ENCODE measurements at places on chromosomes 12 and 14.

DNA sequence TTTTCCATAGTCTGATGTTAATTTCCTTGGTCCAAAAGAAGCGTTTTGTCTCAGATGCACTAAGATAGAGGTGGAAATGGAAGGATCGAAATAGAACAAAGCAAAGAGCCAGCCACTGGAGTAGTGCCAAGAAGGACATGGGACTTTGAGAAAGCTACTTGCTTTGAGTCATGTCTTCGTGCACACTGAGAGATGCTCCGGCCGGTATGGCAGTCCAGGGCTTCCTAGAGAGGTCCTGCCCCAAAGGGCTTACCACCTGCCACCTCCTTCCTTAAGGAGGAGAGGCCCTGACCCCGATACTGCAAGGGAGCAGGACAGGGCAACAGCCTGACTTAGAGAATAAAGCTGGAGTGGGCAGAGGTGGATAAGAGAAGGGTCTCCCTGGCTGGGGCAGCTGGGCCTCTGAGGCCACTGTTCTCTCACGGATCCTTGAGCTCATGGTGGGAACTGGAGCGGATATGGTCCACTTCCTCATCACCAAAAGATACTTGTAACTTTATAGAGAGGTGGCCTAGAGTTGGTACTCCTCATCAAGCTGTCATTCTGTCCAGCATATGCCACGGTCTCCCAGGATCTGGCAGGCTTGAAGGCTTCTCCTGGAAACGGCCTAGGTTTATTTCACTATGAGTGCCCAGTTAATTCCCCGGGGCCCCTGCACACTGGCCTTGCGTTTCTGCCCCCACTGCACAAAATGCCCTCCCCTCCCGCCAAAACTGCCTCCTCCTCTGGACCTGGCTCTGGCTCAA, 57.4 kb downstream of the FOXN3 start:
- DNase-seq, result no peak

- DNase-seq, result no peak
These were observed 1838.6 kb upstream of the SEL1L start for GRCh38 chr14:83372271-83372670.

DNA sequence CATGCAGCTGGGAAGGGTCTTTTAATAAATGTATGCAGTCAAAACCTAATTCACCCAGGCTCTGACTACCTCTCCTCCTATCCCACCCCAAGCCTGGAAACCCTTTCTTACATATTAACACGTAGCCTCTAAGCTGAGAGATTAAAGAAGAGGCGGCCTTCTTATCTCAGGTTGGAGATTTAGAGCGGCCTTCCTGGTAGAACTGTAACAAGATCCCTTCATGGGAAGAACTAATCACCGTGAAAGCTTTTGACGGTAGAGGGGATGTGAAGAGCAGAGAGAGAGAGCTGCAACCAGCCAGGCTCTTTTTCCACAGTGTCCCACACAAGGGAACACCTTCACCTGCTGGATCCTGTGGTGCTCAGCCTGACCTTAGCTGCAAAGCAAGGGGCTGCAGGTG, 367.4 kb downstream of the MED13L start:
- DNase-seq, result no peak

DNA sequence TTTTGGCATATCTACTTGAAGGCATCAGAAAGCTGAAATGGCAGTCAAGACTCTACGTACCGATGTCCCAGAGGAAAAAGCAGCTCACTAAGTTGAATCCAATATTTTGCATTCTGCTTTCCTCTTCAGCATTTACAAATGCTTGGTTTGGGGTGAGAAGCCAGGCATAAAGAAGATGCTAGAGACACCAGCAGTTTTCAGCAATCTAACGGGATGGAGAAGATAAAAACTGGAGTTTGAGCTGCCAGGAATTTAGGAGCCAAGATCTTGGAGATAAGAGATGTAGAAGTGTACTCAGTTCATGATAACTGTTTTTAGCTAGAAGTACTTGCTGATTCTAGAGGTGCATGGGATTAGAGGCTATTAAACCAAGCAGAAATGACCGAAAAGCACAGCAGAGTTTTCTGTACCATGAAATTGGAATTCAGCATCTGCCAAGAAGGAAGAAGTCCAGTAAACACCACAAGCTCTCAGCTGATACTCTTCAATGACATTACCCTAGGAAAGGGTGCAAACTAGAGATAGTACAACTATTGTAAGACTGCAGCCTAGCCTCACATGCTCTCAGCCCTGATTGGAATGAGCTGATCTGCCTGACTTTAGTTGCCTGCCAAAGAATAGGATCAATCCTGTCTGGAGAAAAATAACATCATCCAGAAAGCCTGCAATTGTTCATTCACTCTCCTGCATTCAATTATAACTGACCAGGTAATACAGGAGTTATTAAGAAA, 7.4 kb upstream of the ALDH1L2 start:
- no peak for DNase-seq

DNA sequence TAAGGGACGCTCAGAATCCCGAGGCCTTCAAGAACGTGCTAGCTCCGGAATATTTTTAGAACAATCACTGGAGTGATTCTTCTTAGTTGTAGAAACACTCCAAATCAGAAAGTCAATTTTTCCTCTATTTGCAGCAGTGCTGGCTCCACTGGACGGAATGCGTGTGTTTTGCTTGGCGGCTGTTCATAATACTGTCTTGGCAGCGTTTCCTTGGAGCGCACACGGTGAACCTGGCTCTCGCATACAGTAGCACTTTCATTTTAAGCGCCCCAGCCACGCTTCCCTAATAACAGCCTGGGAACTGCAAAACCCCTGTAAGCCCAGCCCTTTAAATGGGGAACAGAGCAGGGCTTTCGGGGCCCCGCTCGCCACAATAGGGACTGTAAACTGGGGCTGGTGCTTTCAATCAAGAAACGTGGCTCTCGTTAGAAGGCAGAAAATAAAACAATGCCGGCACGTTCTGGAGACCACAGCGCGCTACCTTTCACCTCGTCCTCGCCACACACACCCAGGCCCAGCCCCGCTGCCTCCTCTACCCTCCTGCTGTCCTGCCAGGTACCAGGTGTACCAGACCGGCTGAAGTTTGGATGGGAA, 79.9 kb downstream of the BCL11B start:
- no peak for DNase-seq

DNA sequence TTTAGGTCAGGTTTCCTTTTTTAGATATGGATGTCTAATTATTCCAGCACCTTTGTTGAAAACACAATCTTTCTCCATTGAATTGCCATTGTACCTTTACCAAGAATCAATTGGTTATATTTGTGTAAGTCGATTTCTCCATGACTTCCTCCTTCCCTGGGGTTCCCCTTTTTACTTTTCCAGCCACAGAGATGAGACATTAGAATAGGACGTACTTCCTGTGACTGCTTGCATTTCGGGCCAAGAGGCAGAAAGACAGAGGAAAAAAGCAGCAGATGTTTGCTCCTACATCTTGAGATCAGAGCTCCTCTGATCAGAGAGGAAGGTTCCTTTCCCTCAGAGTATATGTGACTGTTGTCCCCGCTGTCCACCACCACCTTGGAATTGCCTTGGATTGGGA, 453.7 kb upstream of the RGS6 start:
- DNase-seq, result no peak

DNA sequence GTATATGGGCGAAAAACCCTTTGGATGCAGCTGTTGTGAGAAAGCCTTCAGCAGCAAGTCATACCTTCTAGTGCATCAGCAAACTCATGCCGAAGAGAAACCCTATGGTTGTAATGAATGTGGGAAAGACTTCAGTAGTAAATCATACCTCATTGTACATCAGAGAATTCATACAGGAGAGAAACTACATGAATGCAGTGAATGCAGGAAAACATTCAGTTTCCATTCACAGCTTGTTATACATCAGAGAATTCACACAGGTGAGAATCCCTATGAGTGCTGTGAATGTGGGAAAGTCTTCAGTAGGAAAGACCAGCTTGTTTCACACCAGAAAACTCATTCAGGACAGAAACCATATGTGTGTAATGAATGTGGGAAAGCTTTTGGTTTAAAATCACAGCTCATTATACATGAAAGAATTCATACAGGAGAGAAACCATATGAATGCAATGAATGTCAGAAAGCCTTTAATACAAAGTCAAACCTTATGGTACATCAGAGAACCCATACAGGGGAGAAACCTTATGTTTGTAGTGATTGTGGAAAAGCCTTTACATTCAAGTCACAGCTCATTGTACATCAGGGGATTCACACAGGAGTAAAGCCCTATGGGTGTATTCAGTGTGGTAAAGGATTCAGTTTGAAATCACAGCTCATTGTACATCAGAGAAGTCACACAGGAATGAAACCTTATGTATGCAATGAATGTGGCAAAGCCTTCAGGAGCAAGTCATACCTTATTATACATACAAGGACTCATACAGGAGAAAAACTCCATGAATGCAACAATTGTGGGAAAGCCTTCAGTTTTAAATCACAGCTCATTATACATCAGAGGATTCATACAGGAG, 21.4 kb downstream of the ZNF268 start:
- no peak for DNase-seq

DNA sequence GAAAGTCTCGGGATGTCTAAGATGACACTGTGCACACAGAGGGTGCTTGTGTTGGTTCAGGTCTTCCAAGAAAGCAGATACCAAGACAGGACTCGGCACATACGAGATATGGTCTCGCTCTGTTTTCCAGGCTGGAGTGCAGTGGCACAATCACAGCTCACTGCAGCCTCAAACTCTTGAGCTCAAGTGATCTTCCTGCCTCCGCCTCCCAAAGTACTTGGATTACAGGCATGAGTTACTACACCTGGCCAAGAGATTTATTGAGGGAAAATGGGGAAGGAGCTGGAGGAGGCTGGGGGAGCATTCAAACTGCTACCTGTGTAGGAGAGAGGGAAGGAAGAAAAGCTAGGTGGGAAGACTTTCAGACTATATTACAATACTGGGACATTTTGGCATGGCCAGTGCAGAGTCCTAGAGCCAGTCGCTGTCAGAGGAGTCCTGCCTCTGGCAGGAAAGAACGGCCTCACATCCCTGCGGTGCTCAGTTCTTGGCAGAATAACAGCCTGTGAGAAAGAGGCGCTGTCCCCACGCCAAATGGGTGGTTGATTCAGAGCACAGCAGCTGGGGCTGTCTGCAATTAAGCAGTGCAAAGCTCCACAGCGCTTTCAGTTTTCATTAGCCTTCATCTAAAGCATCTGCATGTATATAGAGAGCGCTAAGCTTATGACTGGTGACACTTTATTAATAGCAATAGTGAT, 18.3 kb downstream of the SLC17A8 start:
- no peak for DNase-seq

DNA sequence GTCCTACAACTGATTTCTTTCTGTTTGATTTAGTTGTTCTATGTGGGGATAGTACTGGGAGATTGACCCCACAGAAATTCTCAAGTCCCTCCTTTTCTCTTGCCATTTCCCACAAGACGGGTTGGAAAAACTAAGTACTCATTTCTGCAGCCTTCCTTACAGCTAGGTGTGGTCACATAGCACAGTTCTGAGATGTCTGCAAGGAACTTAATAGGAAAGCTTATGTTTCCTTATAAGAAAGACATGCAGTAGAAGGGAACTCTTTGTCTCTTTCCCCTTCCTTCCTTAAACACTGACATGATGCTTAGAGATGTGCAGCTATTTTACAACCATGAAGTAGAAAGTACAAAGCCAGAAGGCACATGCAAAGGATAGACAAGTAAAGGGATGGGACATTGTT, 113.7 kb downstream of the PTPRR start:
- no peak for DNase-seq

DNA sequence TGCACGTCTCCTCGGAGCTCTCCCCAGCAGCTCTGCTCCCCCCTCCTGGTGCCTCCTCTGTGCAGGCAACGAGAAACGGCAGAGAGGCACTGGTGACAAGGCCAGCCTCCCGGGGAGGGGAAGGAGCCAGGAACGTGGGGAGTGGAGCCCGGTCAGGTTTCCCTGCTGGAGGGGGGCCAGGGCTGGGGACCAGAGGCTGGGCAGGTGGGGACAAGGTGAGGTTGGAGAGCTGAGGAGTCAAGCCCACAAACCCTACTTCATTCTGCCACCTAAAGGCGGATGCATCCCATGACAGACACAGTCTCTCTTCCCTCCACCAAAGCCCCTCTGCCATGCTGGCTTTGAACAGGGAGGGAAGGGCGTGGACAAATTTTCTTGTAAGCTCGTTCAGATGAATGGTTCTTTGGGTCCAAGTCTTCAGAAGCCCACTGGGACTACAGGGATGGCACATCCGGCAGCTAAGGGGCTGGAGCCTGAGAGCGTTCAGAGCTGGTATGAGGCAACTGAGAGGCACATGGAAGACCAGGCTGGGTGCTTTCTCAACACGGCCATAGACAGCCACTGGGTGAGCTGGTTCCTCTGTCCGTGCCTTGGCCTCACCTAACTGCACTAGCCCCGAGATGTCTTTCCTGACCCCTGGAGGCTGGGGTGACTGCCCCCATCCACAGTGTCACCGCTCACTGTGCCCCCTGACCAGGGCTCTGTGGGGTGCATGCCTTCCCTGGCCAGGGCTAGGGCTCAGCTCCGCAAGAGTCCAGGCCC, 105.9 kb downstream of the RBM19 start:
- DNase-seq, result no peak

- no peak for DNase-seq
These were observed 127.3 kb downstream of the RFLNA start for GRCh38 chr12:124422142-124422569.

DNA sequence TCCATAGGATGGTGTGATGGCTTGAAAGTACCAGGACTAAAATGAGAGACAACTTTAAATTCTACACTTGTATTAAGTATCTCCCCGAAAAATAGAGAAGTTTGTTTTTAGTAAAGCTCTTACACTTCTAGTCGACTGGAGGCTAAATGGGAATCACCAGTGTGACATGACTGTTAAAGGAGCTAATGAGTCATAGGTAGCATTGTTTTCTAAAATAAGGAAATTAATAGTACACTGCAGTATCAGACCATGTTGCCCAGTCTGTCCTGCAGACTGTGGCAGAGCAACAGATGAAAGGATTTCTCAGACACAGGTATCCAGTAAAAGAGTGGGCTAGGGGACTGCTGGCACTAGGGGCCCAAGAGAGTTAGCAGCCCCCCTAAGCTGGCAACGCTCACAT, 140.1 kb downstream of the TMEM117 start:
- DNase-seq, result no peak

DNA sequence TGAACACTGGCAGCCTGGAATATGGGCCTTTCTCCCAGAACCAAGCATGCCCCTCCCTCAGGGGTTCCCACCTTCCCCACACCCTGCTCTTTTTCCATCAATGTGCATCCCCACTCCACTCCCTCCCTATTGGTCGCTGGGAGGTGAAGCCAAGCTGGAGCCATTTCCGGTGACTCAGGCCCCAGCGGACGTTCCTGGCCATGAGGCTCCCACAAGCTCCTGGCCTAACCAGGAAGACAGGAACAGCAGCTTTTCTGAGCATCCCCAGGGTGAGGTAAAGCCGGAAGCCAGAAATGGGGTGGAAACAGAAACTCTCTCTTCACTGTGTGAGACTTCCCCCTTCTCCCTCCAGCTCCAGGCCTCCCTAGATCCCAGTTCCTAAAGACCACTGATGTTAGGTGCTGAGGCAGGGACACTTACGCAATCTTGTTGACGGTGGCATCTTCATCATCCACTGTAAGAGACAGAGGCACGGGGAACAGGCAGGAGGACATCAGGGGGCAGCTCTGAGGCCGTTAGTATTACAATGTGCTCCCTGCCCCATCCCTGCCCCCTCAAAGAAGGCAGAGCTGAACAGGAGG, 5.1 kb downstream of the LMBR1L start:
- no peak for DNase-seq

GRCh38 chr14:88749139-88749538, 43.6 kb downstream of the EML5 start:
- DNase-seq, result no peak

GRCh38 chr12:19675361-19675760, 236.1 kb downstream of the AEBP2 start:
- DNase-seq, result no peak

All from activated CD8-positive, alpha-beta memory T cell treated with anti-CD3 and anti-CD28 coated beads for 4 hours (primary cell).